ENCODE measurements at places on chromosomes 2 and 18.

DNA sequence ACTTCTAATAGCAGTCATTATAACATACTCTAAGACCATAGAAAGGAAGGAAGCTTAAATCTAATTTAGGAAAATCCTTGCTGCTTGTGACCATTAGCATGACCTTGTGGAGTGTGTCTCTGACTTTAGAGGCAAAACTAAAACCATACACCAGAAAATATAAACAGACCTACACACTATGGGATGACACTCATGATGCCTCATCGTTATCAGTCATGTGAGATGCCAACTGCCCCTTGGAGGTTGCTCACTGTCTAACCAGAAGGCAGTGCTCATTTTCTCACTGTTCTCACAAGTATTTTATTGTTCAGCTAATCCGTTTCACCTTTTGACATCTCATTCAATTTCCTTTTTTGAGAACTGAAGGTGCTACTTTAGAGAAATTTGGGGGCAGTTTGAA is 376.9 kb downstream of the RND3 start:
- no peak for DNase-seq

DNA sequence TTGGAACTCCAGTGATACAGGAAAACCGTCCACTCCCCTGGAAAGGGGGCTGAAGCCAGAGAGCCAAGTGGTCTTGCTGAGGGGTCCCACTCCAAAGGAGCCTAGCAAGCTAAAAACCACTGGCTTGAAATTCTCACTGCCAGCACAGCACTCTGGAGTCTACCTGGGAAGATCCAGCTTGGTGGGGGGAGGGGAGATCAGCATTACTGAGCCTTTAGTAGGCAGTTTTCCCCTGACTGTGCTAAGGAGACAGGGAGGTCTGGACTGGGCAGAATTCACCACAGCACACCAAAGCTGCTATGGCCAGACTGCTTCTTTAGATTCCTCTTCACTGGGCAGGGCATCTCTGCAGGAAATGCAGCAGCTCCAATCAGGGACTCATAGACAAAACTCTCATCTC is 510.7 kb upstream of the LRRTM1 start:
- no peak for DNase-seq

GRCh38 chr2:50491541-50492476 is 540.1 kb downstream of the NRXN1 start:
- no peak for DNase-seq

DNA sequence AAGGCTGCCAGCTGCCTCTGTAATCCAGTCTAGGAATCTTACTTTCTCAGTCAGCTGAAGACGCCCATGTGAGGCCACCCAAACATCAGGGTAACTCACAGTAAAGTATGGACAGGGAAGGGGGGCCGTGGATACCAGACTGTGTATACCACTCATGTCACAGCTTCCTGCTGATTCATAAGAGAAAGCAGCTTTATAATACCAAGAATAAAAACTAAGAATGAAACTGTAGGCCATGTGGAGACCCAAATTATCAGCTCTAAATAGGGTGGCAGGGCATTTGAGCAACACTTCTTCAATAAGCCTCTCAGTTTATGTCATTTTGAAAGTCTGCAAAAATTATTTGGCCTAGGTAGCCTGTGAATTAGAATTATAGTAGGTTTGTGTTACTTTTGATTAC is 115.0 kb upstream of the CDCA7 start:
- peak; percentile 49 for DNase-seq

- DNase-seq: no peak
Observed at GRCh38 chr18:47412924-47413323, 161.5 kb upstream of the SKOR2 start.
